ENCODE measurements at places on chromosomes 2 and 18.

- no peak for DNase-seq
These were observed 6.4 kb upstream of the CLEC4F start for GRCh38 chr2:70826696-70827350.

DNA sequence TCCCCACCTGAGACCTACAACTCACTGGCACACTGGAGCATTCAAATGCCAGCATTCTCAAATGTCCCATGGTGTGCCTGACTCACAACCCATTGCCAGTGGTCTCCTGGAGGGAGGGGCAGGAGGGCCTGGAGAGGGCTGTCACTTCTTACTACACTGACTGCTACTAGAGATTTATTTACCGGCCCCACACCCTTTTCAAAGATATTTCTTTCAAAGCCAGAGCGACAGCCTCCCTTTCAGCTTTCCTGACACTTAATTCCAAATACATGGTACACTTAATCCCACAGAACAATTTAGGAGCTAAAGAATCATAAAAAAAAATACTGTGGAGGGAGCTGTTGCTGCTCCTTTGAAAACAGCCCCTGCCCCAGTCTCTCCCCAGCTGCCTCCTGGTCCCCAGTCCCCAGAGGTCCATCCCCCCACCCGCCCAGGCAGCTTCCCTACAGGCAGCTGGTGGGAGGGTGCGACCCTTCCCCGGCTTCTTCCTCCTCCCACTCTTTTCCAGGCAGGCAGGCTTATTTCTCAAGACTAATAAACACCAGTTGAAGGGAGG lies 129.1 kb upstream of the SMAD2 start:
- DNase-seq = no peak

GRCh38 chr18:49169037-49169521 lies 218.3 kb upstream of the SMAD7 start:
- no peak for DNase-seq

GRCh38 chr2:100036793-100037192 lies 105.6 kb downstream of the AFF3 start:
- DNase-seq = no peak

DNA sequence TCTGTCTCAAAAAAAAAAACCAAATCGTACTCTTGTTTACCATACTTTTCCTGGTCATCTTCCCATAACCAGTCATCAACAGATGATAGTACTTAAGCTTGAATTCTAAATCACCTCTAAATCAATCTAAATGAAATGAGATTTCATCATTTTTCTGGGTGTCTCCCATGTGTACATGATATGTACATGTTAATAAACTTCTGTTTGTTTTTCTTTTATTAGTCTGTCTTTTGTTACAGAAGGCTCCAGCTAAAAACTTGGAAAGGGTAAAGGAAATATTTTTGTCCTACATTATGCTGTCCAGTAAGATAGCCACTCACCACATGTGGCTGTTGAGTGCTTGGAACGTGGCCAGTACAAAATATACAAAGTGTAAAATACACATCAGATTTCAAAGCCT lies 78.7 kb upstream of the MSH6 start:
- no peak for DNase-seq

DNA sequence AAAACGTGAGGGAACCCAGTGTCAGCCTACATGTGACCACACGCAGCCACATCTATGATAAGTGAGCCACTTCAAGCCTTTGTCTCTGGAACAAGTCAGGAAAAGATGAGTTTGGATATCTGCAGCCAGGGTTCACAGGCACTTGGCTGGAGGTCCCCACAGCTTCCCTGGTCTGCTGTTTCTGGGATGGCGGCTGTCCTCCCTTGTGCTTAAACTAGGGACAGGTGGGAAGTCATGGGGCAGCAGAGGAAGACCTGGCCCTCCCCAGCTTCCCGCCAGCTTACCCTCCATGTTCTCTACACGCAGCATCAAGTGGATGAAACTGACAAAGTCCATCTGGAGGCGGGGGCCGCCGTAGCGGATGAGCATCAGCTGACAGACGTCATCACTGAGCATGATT lies 38.5 kb upstream of the GALNT14 start:
- no peak for DNase-seq

DNA sequence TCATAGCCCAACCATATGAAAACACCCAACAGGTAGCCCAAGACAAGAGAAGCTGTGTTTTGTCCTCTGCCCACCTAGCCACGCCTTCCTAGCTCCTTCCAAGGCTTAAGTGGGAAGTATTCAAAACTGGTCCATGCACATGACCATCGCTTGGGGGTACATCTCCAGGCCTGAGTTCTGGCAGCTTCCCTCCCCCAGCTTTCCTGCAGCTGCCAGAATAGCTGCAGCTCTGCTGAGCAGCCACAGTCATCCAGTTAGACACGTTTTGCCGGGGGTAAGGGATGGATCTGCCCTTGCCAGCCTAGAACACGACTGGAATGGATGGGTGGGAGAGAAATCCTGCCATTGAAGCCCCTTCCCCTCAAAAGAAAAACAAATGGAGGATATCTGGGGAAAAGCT lies 166.8 kb downstream of the NRP2 start:
- no peak for DNase-seq

- DNase-seq = no peak
These were observed 58.2 kb downstream of the QPCT start for GRCh38 chr2:37402636-37403035.

DNA sequence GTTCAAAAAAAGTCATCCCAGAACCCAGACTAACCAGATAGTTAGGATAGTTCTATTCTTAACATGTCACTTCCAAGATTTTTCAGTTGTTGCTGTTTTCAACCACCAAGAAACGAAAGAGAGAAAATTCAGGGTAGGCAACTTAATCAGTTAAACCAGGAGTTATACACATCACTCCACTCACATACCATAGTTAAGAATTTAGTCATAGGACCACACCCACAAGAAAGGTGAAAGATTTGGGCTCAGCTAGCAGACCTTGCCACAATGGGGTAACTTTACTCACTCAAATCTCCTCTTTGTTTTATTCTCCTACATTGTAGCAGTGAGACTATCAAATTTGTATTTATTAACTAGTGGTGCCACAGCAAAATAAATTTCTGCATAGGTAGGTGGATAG lies 473.6 kb downstream of the NUP35 start:
- no peak for DNase-seq

- DNase-seq = no peak
These were observed 1460.3 kb downstream of the SUCLG1 start for GRCh38 chr2:82998781-82999180.

- no peak for DNase-seq
These were observed 126.1 kb downstream of the TCF4 start for GRCh38 chr18:55461848-55462247.

DNA sequence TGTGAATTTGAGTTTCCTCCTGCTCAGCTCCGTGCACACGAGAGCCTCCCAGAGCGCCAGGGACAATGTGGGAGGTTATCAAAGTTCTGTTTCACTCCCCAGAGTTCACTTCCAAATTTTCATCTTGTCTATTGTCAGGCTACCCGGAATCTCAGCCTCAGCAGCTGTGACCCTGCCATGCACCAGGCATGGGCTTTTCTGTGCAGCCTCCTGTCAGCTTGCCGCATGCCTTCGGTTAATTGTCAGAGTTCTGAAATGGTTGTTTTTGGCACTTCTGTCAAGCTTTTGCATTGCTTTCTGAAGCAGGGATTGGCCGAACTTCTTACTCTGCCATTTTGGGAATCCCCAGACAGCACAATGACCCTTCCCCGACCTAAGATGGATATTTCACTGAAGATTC lies 60.4 kb downstream of the SH3YL1 start:
- DNase-seq = no peak

DNA sequence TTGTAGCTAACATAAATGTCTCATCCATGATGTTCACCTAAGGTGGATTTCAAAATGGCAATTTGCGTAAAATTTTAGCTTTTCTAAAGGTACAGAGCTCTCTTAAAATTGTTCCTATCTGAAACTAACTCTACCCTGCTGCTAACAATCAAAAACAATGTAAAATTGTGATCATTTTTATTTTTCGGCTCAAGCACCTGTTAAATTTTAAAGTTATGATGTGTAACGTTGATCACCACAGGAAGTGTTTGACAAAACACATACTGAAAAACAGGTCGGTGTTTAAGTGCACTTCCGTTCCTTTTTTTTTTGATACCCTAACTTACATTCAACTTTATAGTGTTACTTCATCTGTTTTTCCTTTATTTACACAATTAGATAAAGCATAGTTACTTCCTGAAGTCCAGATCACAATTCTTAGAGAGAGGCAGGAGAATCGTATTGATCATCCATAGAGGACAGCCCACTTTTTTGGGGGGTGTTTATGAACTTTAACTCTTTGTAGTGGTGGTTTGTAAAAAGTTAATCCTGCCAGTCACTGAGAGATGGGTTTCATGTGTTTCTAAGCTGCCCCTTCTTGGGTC lies 6.0 kb upstream of the NCK2 start:
- DNase-seq = no peak

DNA sequence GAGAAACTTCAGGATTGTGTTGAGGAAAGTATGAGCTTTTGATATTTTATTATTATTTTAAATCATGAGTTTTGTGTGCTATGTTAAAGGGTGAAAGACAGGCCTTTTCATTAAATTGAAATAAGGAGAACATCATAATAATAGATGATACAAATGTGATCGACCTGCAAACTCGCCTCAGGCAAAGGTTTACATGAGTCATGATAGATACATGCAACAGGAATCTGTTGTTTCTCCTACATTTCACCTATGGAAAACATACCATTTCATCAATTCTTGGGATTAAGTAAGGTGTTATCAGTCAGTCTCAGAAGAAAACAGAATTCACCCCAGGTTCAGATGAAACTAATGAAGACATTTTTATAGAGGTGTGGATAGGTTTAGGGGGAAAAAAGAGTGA lies 1992.5 kb upstream of the PIK3C3 start:
- DNase-seq = no peak

GRCh38 chr18:46424898-46425297 lies 232.1 kb downstream of the LOXHD1 start:
- peak; percentile 31 for DNase-seq

- no peak for DNase-seq
These were observed 49.8 kb downstream of the FBLN7 start for GRCh38 chr2:112187805-112188596.

DNA sequence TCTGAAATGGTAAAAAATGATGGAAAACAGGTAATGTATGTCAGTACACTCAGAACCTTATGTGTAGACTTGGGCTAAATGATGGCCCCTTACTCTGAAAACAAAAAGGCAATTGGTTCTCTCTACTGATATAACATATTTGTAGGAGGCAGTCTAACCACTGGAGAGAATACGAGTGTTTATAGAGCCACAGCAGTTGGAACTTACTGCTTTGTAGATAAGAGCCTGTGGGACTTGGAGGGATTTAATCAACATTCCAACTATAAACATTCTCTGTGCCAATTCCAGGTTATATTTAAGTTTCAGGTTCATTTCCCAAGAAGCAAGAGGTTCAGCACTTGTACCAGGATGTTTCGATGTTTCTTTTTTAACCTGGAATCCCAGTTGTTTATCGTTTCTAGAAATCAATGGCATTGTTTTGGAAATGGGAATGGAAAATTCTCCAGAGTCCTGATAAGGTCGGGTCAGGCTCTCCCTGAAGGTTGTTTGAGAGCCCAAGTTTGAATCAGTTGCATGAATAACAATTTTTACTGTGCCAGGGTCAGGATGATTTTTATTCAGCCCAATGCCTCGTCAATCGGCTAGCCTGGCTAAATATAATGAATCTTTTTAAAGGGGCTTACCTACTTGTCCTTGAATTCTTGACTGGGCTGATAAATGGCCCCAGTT lies 278.4 kb upstream of the FAM98A start:
- no peak for DNase-seq

DNA sequence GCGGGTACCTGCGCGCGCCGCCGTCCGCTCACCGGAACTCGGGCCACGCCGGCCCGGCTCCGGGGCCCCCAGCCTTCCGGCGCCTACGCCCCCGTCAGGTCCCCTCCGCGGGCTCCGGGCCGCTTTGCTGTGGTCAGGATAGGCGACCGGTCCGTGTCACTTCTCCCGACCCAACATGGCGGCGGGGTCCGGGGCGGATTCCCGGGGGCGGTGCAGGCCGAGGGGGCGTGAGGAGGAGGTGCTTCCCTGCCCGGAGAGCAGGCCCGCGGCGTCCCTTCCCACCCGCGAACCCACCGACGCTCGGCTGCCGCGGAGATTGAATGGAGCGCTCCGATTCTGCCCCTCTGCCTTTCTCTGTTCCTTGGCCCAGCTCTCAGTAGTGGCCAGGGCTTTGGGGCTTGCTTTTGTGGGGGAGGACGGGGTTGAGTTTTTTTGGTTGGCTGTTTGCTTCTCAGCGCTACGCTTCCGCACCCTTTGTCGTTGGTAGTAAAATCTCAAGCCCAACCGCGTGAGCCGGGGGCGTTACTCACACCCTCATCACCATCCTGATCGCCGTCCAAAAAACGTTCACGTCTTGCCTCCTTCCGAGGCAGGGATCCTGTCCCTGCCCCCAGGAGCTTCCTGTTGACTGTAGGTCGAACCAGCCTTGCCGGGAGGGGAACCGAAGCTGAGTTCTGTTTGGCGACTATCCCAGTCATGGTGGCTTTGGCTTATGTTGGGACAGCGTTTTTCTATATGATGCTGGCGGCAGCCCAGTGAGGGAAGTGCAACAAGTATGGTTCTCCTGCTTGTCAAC lies 532 bp upstream of the YES1 start:
- peak; percentile 92 for DNase-seq

DNA sequence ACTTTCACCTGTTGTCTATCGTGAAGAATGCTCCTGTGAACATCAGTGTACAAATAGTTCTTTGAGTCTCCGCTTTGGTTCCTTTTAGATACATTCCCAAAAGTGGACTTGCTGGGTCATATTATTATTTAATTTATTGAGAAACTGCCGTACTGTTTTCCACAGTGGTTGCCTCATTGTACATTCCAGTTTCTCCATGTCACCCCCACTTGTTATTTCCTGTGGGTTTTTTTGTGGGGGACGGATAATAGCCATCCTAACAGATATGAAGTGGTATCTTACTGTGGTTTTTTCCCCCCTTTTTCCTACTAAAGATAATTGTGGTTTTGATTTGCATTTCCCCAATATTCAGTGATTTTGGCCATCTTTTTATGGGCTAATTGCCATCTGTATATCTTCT lies 53.8 kb downstream of the SMCHD1 start:
- no peak for DNase-seq

- no peak for DNase-seq
These were observed 53.2 kb downstream of the SFXN5 start for GRCh38 chr2:73018188-73018825.
